ENCODE measurements at places on chromosomes 2 and 18.

DNA sequence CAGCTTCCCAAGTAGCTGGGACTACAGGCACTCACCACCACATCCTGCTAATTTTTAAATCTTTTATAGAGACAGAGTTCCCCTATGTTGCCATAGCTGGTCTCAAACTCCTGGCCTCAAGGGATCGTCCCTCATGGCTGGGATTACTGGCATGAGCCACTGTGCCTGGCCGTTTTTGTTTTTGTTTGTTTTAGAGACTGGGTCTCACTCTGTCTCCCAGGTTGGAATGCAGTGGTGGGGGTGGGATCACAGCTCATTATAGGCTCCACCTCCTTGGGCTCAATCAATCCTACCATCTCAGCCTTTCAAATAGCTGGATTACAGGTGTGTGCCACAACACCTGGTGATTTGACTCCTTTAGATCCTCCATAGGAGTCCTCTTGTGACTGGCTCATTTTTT lies 19.5 kb upstream of the ZDBF2 start:
- no peak for DNase-seq

DNA sequence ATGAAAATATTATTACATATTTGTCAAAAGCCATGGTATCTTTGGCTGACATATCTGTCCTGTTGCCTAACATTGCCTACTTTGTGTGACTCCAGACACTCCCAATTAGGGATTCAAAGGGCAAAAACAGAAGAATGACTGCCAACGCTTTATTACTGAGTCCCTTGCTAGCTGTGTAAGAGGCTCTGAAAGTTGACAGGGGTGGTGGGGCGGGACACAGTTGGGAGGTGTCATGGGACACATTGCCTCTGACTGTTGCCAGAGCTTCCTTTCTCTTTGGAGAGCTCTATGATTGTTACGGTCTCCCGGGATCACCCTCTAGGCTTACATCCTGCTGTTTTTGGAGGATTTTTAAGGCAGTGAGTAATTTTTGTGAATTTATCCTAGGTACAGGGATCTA lies 249.6 kb upstream of the ACVR2A start:
- DNase-seq, result no peak

DNA sequence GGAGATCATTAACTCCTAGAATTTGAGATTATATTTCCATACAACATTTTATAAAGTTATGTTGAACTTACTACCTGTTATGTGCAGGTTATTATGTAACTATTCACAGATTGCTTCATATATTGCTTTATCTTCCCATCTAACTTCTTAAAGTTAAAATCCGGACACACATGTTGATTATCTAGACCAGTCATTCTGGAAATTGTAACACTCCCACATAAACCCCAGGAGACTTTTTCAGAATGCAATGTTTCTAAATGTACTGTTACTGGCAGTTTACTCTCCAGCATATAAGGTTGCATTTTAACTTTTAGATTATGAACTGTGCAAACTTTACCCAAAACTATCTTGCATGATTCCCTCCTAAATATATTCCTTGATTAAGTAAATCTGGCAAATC lies 70.5 kb upstream of the FAM117B start:
- no peak for DNase-seq

GRCh38 chr18:32595832-32596231 lies 125.2 kb upstream of the GAREM1 start:
- DNase-seq, result no peak

- no peak for DNase-seq
These were observed 5.9 kb upstream of the NCOA1 start for GRCh38 chr2:24485197-24485596.

DNA sequence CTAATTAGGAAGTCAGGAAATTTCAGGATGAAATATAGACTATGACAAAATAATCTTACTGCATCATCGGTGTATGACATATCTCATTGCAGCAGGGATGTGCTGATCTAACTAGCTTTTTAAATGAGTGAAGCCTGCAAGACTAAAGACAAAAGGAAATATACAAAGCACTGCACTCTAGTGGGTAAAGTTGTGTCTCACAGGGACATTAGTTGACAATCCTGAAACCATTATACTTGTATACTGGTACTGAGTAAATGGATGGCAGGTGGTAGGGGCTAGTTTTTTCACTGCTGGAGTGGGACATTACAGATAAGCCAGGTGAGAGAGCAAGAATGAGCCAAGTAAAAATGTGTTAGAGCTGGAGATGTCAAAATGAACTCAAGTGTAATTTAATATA lies 317.5 kb upstream of the RAB6C start:
- DNase-seq, result no peak

DNA sequence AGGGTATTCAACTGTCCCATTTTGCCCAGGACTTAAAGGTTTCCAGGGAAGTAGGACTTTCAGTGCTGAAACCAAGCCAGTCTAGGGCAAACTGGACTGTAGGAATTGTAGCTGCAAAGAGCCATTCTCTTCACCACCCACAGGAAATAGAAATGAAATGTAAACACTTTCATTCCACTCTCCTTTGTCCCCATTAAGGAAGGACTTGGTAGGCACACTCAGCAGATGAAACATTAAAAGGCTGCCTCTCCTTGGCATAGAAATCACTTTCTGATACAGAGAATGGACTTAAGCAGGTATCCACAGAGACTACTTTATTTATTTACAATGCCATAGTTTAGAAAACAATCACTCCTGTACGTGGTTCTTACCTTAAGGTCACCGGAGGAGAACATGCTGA lies 102.9 kb upstream of the CCDC195 start:
- DNase-seq, result no peak

DNA sequence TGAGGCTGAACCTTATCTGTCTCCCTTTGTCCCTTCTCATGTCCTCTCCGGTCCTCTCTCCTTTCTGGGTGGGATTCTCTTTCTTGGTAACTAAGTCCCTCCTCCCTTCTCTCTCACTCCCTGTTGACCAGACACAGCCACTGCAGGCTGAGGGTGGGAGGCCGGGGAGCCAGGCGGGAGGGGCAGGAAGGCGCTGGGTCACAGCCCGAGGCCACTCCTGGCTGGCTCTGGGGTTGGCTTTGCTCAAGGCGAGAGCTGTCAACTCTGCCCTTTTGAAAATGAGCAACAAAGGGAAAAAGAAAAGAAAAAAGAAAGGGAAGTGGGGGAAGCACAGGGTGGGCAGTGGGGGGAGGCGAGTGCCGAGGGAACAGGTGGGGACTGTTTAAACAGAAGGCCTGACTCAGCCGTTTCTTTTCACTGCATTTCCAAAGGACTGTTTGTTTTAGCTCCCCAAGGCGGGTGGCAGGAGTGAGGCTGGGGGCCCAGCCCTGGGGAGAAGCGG lies 70.5 kb upstream of the IGFBP5 start:
- DNase-seq, result no peak

DNA sequence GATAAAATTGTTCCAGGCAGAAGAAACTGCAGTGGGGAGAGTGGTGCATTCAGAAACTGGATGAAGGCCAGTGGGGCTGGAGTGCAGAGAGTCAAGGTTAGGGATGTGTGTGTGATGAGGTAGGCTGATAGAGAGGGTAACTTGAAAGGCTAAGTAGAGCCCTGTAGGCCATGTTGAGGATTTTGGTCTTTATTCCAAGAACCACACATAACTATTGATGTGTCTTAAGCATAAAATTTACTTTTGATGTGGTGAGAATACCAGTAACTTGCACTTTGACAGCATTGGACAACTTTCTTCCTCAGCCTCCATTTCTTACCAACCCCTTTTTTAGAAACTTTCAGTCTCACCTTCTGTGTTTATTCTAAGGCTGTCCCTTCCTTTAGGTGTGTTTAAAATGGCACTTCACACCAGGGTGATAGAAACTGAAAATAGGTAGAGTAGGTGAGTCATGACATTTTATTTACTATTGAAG lies 22.6 kb downstream of the MTX2 start:
- DNase-seq, result no peak

DNA sequence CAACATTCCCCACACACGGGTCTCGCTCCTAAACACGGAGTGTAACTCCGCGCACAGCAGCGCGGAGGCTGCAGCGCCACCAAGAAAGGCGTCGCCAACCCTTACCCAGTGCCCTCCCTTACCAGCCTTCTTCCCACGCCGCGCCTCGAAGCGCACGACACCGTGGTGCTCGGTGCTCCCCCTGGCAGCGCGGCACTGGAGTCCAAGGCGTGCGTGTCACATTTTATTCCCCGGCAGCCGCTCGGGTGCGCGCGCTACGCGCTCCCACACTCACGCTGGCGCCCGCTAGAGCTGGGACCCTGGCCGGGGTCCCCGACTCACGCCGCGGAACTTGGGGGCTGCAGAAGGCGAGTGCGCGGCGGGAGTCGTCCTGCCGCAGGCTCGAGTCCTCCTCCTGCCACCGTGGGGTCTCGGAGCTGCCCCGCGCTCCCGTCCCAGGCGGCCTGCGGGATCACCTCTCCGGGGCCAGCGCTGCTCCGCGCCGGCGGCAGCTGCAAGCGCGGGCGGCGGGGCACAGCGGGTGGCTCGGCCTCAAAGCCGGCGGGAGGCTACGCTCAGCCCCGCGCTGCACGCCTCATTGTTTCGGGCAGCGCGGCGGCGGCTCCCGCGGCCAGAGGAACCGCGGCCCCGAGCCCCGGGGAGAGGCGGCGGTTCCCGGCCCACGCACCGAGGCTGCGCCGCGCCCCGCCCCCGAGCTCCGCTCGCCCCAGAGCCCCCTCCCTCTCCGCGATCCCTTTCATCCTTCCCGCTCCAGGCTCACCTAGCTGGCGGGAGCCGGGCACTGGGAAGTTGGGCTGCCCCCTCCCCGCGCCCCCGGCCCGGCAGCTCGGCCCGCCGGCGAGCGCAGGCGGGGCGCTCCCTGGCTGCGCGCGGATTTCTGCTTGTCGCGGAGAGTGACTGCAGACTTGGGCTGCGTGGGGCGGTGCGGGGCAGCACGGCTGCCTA lies at the start of gene ST6GAL2:
Gene ST6GAL2, minus strand, starts transcription at position 197 of the 945 bp plus-strand sequence. CDS start 42,190 bp downstream, outside the sequence.
- DNase-seq, result no peak

DNA sequence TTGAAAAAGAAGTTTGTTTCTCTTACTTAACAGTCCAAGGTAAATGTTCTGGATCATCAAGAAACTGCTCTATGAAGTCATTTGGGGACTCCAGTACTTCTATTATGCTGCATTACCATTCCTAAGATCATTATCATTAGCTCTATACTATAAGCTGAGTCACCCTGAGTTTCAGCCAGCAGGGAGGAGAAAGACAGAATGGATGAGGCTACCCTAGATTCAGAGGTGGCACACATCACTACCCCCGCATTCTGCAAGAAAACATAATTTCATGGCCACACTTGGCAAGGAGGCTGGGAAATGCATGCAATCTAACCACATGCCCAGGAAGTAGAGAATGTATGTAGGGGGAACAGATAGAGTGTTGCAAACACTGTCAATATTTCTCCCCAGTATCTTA lies 16.6 kb upstream of the LNPK start:
- no peak for DNase-seq

DNA sequence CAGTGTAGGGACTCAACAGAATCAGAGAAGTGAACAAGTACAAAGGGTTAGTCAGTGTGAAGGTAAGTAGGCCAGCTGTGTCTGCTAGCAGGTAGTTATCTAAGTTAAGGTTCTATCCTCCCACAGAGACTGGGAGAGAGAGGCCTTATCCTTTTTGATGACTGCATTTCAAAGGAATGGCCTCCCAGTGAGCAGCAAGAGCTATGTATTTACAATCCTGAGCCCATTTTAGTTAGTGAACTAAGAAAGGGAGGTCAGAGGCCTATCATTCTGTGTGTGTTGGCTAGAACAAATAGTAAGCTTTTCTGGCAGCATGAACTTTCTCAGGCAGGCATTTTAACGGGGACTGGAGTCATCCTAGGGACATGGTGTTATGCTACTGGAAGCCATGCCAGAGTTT lies 182.9 kb downstream of the VWC2L start:
- no peak for DNase-seq

- no peak for DNase-seq
These were observed 1456.1 kb upstream of the ACVR2A start for GRCh38 chr2:146388757-146389156.

DNA sequence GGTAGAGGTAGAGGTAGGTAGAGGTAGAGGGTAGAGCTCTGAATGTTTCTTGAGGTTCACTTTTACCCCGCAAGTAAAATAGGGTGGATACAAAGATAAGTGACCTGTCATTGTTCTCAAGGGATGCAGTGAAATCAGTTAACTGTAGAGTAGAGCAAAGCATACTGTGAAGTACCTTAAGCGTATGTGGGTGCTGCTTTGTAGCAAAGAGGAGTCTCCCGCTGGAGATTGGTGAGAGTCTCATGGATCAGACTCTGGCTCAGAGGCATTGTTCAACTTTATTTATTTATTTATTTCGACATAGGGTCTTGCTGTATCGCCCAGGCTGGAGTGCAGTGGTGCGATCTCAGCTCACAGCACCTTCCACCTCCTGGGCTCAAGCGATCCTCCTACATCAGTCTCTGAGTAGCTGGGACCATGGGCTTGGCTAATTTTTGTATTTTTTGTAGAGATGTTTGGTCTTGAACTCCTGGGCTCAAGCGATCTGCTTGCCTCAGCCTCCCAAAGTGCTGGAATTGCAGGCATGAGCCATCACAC lies 38.7 kb downstream of the MTA3 start:
- DNase-seq, result no peak

DNA sequence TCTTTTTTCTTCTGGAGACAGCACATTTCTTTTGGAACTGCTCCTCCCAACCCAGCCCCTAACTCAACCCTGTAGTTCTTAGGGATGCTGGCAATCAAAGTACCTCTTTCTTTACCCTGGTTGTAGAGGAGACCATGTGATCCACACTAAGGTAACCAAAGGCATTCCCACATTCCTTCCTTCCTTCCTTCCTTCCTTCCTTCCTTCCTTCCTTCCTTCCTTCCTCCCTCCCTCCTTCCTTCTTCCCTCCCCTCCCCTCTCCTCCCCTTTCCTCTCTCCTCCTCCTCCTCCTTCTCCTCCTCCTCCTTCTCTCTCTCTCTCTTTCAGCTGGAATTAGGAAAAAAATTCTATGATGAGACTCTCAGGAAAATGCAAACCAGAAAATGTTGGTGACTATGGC lies 13.8 kb upstream of the RAPH1 start:
- DNase-seq, result no peak

DNA sequence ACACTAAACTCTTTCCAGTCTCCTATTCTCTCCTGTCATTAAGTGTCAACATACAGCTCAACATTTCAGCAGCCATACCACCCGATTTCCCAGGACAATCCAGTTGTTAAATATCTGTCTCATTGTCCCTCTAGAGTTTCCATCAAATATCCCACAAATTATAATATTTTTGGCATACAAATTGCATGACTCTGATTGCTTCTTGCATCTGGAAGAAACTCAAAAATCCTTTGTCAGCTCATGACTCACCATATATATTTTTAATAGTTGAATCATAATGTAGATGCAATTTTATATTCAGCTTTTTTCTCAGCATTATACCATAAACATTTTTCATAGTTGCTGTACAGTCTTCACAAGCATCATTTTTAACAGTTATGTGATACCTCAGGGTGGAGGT lies 7.2 kb downstream of the SLC30A3 start:
- DNase-seq, result no peak

Data from T-helper 9 cell (primary cell).